ENCODE measurements at places on chromosomes 13 and 19.
A peak's percentile ranks its signal among the peaks of the same experiment; 100 is the strongest.

- DNase-seq: no peak
These were observed 532.1 kb downstream of the IRS2 start for GRCh38 chr13:109254274-109254673.

DNA sequence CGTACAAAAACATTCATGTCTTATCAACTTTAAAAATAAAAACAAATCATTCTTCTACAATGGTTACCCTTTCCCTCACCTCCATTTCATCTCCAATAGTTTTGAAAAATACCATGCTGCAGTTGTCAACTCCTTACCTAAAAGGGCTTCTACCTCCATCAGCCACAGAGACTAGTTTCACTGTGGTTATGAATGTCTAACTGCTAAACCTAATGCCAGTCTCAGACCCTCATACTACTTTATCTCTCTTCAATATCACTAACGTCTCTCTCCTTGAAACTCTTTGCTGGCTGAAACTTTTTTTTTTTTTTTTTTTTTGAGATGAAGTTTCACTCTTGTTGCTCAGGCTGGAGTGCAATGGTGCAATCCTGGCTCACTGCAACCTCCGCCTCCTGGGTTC, 27.1 kb downstream of the LNX2 start:
- DNase-seq: no peak

GRCh38 chr19:19538785-19539166, 711 bp downstream of the CILP2 start:
- no peak for DNase-seq

DNA sequence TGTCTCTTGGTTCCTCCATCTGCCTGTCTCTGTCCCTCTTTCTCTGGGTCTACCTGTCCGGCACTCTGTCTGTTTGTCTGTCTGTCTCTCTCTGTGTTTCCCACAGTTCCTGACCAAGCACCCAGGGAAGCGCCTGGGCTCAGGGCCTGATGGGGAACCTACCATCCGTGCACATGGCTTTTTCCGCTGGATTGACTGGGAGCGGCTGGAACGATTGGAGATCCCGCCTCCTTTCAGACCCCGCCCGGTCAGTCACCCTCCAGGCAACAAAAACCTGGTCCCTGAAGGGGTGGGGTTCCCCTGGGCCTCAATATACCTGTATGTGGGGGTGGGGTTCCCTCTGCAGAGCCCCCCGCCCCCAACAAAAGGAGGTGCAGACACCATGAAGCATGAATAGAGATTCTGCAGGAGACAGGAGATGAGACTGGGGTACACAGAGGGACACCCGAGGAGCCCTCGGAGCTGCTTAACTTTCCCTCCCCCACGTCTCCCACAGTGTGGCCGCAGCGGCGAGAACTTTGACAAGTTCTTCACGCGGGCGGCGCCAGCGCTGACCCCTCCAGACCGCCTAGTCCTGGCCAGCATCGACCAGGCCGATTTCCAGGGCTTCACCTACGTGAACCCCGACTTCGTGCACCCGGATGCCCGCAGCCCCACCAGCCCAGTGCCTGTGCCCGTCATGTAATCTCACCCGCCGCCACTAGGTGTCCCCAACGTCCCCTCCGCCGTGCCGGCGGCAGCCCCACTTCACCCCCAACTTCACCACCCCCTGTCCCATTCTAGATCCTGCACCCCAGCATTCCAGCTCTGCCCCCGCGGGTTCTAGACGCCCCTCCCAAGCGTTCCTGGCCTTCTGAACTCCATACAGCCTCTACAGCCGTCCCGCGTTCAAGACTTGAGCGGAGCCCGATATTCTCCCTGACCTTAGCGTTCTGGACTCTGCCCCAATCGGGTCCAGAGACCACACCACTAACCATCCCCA, 2.6 kb upstream of the CACNG7 start:
- DNase-seq: peak; percentile 51

- DNase-seq: no peak
These were observed 66.5 kb downstream of the MLLT1 start for GRCh38 chr19:6213266-6213595.

DNA sequence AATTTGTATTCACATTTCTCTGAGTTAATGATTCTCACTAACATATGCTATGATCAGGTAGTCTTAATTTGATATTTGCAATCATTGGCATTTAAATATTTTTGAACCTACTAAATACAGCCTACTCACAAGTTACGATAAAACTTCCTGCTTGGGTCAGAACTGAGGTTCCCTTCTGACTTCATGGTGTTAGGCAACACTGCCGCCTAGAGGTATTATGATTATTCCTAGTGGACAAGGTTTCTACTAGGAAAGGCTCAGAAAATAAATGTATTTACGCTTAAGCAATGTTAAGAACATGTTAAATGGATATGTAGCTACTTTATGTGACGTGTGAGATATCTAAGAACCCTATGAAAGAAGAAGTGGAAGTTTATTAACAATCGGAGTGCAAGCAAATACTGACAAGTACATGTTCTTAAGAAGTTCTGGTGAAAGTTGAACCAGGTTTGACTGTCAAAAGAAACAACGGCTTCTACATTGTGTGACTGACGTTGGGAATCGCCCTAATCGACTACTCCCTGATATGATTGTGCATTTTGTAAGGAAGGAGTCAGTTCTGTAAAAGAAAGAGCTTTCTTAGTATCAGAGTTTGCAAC, 1395.8 kb downstream of the SLITRK5 start:
- DNase-seq: no peak

DNA sequence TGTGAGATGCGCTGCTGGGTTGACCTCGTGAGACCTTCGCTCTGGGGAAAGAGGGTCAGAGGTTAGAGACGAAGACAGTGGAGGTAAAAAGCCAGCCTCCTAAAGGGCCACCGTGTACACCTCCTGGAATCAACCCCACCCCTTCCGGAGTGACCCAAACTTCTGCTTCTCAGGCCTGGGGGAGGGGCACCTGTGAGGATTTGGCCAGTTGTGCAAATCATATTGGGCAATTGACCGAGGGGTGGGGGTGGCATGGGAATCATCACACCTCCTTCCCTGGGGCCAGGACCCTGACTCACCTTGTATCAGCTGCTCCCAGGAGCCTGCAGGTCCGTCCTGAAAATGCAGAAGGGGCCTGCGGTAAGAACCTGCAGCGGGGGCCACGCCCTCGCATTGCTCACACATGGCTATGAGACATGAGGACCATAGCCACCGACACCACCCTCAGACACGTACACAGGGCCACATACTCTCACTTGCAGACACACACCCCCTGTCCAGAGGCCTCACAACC, 2.8 kb downstream of the TNFSF14 start:
- no peak for DNase-seq

DNA sequence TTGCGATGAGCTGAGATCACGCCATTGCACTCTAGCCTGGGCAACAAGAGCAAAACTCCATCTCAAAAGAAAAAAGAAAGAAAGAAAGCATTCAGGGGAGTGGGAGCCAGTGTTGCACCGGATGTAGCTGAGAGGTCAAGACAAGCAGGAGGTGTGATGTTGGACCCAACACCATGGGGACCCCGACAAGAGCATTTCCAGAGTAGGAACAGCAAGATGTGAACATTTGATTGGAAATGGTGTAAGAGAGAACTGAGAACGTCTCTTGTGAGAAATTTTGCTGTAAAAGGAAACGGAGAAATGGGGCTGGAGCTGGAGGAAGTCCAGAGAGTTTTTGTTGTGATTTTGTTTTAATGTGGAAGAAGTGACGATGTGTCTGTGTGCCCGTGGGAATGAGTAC, 15.8 kb upstream of the DPF1 start:
- DNase-seq: no peak

- no peak for DNase-seq
These were observed 2.5 kb upstream of the BCAT2 start for GRCh38 chr19:48813123-48813913.

GRCh38 chr13:30581582-30581981, 36.1 kb upstream of the USPL1 start:
- no peak for DNase-seq
